Peyer's patch (tissue), 4 donors: ENCODE measurements at places on chromosomes 13 and 19. TPM values are rescaled to one million over a fixed set of nuclear protein-coding genes. Genes with fewer than 3 reads are reported as not detected.

SHC2 gene
- total RNA-seq: 33.0 TPM

ABHD13 gene
- 14.9 TPM for total RNA-seq

TMPRSS9 gene
- 2.5 TPM for total RNA-seq

SLC10A2 gene
- total RNA-seq: 5.0 TPM

NTF4 gene
- total RNA-seq: not detected

FRY gene
- total RNA-seq: 106 TPM

CTXN1 gene
- 2.5 TPM for total RNA-seq

EID2B gene
- 0.35 TPM for total RNA-seq

ETV2 gene
- not detected for total RNA-seq

HAUS5 gene
- 10.4 TPM for total RNA-seq

DNA sequence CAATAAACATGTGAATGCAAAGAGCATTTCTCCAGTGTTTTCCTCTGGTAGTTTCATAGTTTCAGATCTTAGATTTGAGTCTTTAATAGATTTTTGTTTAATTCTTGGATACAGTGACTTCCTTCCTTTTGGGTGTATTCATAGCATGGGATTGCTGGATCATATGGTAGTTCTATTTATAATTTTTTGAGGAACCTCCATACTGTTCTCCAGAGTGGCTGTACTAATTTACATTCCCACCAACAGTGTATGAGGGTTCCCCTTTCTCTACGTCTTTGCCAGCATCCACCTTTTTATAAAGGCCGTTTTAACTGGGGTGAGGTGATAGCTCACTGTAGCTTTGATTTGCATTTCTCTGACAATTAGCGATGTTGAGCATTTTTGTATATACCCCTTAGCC, 9.3 kb upstream of the CALM3 start:
- H3K27ac ChIP-seq: no peak overlapping the region
- H3K27me3 ChIP-seq: no peaks in the 10 kb centered on the region
- H3K36me3 ChIP-seq: no peaks in the 10 kb centered on the region
- H3K4me3 ChIP-seq: no peak overlapping the region

GRCh38 chr19:441213-441836, 19.5 kb downstream of the SHC2 start:
- no peaks in the 10 kb centered on the region for H3K36me3 ChIP-seq
- no peaks in the 10 kb centered on the region for H3K27me3 ChIP-seq
- no peak overlapping the region for H3K4me3 ChIP-seq
- DNase-seq: no peak
- H3K27ac ChIP-seq: no peak overlapping the region

DNA sequence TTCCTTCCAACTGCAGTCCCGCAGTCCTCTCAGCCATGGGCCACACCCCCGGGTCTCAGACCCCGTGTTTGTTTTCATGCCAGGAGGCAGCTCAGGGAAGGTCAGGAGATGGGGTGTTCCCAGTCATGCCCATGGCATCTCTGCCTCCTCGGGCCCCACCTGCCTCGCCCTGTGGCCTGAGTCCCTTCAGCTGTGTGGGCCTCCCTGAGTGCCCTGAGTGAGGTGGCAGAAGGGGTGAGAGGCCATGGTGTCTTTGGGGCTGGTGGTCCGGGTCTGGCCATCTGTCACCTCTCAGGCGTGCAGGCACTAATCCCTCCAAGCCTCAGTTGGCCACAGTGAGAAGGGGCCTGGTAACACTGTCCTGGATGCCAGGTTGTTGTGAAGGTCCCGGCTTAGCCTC, 10.9 kb upstream of the KDM4B start:
- no peak overlapping the region for H3K4me3 ChIP-seq
- no peaks in the 10 kb centered on the region for H3K4me1 ChIP-seq
- no peaks in the 10 kb centered on the region for H3K27me3 ChIP-seq

GRCh38 chr19:1357531-1358109, 26.1 kb upstream of the NDUFS7 start:
- DNase-seq: no peak
- no peak overlapping the region for H3K4me3 ChIP-seq
- H3K4me1 ChIP-seq: no peaks in the 10 kb centered on the region
- no peak overlapping the region for H3K27ac ChIP-seq

DNA sequence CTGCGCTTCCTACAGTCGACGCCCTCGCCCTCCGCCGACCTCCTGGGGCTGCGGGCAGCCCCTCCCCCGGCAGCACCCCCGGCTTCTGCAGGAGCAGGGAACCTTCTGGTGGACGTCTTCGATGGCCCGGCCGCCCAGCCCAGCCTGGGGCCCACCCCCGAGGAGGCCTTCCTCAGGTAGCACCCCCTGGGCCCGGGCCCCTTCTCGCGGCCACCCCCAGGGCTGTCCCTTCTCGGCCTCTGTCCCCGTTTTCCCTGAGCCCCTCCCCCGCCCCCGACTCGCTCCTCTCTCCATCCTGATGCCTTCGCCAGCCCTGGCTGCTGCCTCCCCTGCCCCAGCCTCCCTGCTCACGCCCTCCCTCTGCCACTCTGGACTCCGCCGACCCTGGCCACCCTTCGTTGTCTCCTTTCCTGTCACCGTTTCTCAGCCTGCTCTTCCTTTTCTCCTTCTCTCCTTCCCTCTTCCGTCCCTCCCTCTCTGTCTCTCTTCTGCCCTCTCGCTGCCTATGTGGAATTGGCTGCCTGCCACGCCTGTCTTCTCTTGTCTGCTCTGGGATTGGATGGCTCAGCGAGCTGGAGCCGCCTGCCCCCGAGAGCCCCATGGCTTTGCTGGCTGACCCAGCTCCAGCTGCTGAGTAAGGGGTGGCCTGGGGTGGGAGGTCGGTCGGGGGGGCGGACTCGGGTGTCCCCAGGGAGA, 11.0 kb downstream of the FUZ start:
- no peaks in the 10 kb centered on the region for H3K27me3 ChIP-seq
- DNase-seq: peak; percentile 70
- no peaks in the 10 kb centered on the region for H3K36me3 ChIP-seq
- H3K4me3 ChIP-seq: peak overlapping the region; percentile 24
- no peaks in the 10 kb centered on the region for H3K4me1 ChIP-seq
- H3K27ac ChIP-seq: no peak overlapping the region

GRCh38 chr13:111327730-111328573, 7.5 kb downstream of the TEX29 start:
- peak; percentile 34 for DNase-seq
- H3K36me3 ChIP-seq: no peaks in the 10 kb centered on the region
- H3K4me1 ChIP-seq: no peaks in the 10 kb centered on the region
- no peak overlapping the region for H3K27ac ChIP-seq
- H3K27me3 ChIP-seq: no peaks in the 10 kb centered on the region

- no peak overlapping the region for H3K27ac ChIP-seq
- H3K4me1 ChIP-seq: peaks cover 46% of the 10 kb centered on the region
- no peaks in the 10 kb centered on the region for H3K27me3 ChIP-seq
These were observed 7.0 kb downstream of the LGI4 start for GRCh38 chr19:35127871-35128270.

DNA sequence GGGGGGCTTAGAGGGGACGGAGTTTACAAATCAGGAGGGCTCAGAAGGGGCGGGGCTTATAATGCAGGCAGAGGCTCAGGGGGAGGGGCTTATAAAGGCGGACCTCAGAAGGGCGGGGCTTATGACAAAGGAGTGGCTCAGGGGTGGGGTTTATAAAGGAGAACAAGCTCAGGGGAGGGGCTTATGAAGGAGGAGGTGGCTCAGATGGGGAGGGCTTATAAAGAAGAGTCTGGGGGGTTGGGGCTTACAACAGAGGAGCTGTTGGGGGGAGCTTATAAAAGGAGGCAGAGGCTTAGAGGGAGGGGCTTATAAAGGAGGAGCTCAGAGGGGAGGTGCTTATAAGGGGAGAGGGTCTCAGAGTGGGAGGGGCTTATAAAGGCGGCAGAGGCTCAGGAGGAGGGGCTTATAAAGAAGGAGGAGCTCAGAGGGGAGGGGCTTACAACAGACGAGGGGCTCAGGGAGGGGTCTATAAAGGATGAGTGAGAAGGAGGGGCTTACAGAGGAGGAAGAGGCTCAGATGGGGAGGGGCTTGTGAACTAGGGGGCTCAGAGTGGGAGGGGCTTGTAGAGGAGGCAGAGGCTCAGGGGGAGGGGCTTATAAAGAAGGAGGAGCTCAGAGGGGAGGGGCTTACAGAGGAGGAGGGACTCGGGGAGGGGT, 1.0 kb downstream of the SMIM24 start:
- peak overlapping the region; percentile 56 for H3K4me3 ChIP-seq
- H3K36me3 ChIP-seq: no peaks in the 10 kb centered on the region
- H3K27me3 ChIP-seq: peaks cover 3% of the 10 kb centered on the region
- no peak for DNase-seq

- H3K27ac ChIP-seq: no peak overlapping the region
- no peaks in the 10 kb centered on the region for H3K27me3 ChIP-seq
- no peak overlapping the region for H3K4me3 ChIP-seq
- no peak for DNase-seq
- H3K4me1 ChIP-seq: no peaks in the 10 kb centered on the region
- H3K36me3 ChIP-seq: no peaks in the 10 kb centered on the region
These were observed 9.7 kb upstream of the FEM1A start for GRCh38 chr19:4781801-4782200.

GRCh38 chr19:2234996-2235380, 1.1 kb downstream of the PLEKHJ1 start:
- no peaks in the 10 kb centered on the region for H3K36me3 ChIP-seq
- no peak for DNase-seq

- no peak overlapping the region for H3K4me3 ChIP-seq
- no peak for DNase-seq
- H3K27me3 ChIP-seq: no peaks in the 10 kb centered on the region
- no peak overlapping the region for H3K27ac ChIP-seq
- peaks cover 12% of the 10 kb centered on the region for H3K4me1 ChIP-seq
- H3K36me3 ChIP-seq: no peaks in the 10 kb centered on the region
These were observed 25.1 kb downstream of the DOT1L start for GRCh38 chr19:2188708-2189385.

GRCh38 chr19:49567861-49568441, 12.4 kb downstream of the NOSIP start:
- no peaks in the 10 kb centered on the region for H3K36me3 ChIP-seq
- H3K27me3 ChIP-seq: no peaks in the 10 kb centered on the region
- DNase-seq: peak; percentile 67
- no peak overlapping the region for H3K4me3 ChIP-seq

GRCh38 chr13:92362717-92363116, 863.9 kb upstream of the GPC6 start:
- no peaks in the 10 kb centered on the region for H3K27me3 ChIP-seq
- no peak overlapping the region for H3K4me3 ChIP-seq
- no peaks in the 10 kb centered on the region for H3K4me1 ChIP-seq
- DNase-seq: no peak
- no peak overlapping the region for H3K27ac ChIP-seq

- H3K36me3 ChIP-seq: no peaks in the 10 kb centered on the region
- no peak overlapping the region for H3K4me3 ChIP-seq
- no peak for DNase-seq
- no peak overlapping the region for H3K27ac ChIP-seq
- no peaks in the 10 kb centered on the region for H3K27me3 ChIP-seq
These were observed 821.8 kb upstream of the PCDH9 start for GRCh38 chr13:68051910-68052309.

GRCh38 chr13:33352041-33352440, 66.5 kb upstream of the STARD13 start:
- peak overlapping the region; percentile 59 for H3K27ac ChIP-seq
- H3K36me3 ChIP-seq: no peaks in the 10 kb centered on the region
- H3K4me1 ChIP-seq: peaks cover 3% of the 10 kb centered on the region
- H3K4me3 ChIP-seq: no peak overlapping the region
- no peaks in the 10 kb centered on the region for H3K27me3 ChIP-seq

DNA sequence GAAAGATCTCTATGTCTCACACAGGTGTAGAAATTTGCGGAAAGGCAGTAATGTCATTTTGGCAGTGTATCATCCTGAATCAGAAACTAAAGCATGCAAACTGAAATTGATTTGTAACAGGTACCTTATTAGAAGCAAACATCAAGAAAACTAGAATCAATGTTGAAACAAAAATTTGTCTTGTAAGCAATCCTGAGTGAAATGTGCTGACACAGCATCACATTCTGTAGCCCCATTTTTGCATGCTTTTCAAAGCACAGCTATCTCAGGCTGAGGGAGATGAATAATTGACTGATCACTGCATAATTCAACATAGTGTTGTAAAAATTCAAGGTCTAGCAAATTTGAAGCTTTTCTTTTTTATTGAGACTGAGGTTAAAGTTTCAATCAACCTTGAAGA, 539.7 kb downstream of the DACH1 start:
- no peak for DNase-seq
- no peak overlapping the region for H3K4me3 ChIP-seq

DNA sequence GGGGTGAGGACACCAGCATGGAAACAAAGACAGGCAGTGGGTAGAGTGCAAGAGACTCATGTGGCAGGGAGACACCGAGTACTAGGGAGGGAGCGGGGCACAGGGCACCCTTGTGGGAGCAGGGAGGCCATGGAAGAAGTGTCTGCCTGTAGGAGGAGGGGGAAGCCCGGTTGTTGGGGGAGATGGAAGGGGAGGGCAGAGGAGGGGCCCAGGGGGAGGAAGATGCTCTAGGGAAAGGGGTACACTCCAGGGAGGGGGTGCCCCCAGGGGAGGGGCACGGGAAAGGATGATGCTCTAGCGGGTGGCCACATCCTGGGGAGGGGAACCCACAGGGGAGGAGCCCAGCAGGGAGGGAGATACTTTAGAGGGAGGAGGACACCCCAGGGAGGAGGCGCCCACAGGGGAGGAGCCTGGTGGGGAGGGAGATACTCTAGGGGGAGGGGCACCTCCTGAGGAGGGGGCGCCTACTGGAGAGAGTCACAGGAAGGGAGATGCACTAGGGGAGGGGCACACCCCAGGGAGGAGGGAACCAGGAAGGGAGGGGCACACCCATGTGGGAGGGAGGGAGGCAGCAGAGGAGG, 24.9 kb downstream of the CPAMD8 start:
- no peak overlapping the region for H3K4me3 ChIP-seq
- H3K27me3 ChIP-seq: no peaks in the 10 kb centered on the region
- H3K4me1 ChIP-seq: no peaks in the 10 kb centered on the region
- no peaks in the 10 kb centered on the region for H3K36me3 ChIP-seq
- DNase-seq: no peak

GRCh38 chr19:42465827-42466280, 23.1 kb upstream of the CXCL17 start:
- peak; percentile 62 for DNase-seq
- H3K4me3 ChIP-seq: no peak overlapping the region
- no peaks in the 10 kb centered on the region for H3K27me3 ChIP-seq
- no peaks in the 10 kb centered on the region for H3K36me3 ChIP-seq
- no peaks in the 10 kb centered on the region for H3K4me1 ChIP-seq

GRCh38 chr13:30720172-30720869, 15.0 kb upstream of the ALOX5AP start:
- no peak overlapping the region for H3K27ac ChIP-seq
- no peaks in the 10 kb centered on the region for H3K27me3 ChIP-seq
- H3K36me3 ChIP-seq: no peaks in the 10 kb centered on the region
- no peak for DNase-seq

- H3K27ac ChIP-seq: peak overlapping the region; percentile 79
- H3K4me3 ChIP-seq: no peak overlapping the region
- H3K27me3 ChIP-seq: no peaks in the 10 kb centered on the region
- no peaks in the 10 kb centered on the region for H3K36me3 ChIP-seq
- peaks cover 57% of the 10 kb centered on the region for H3K4me1 ChIP-seq
These were observed 3.3 kb downstream of the DOT1L start for GRCh38 chr19:2166741-2167738.

DNA sequence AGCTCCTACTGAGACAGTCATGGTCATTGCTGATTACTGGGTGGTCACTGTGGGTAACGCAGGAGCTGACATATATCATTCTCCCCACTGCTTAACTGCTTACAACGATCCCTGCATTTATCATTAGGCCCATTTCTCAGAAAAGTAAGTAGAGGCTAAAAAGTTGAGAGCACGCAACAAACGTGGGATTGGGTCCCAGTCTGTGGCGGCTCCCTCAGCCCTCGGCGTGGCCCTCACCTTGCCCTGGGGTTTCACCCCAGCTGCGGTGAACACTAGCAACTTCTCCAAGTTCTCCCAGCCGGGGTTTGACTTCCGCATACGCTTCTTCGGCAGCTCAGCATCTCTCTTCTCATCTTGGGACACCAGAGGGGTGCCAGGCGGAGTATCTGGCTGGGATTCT, 2.5 kb downstream of the PNKP start:
- peaks cover 21% of the 10 kb centered on the region for H3K4me1 ChIP-seq
- H3K4me3 ChIP-seq: no peak overlapping the region
- H3K27me3 ChIP-seq: no peaks in the 10 kb centered on the region
